ENCODE measurements at places on chromosomes 4 and X. TPM values are rescaled to one million over a fixed set of nuclear protein-coding genes. Genes with fewer than 3 reads are reported as not detected.

Gene DBET
- total RNA-seq = not detected

- DNase-seq = no peak
- H3K4me3 ChIP-seq = no peak overlapping the region
Observed at GRCh38 chr4:101025755-101026154, 321.6 kb downstream of the PPP3CA start.

DNA sequence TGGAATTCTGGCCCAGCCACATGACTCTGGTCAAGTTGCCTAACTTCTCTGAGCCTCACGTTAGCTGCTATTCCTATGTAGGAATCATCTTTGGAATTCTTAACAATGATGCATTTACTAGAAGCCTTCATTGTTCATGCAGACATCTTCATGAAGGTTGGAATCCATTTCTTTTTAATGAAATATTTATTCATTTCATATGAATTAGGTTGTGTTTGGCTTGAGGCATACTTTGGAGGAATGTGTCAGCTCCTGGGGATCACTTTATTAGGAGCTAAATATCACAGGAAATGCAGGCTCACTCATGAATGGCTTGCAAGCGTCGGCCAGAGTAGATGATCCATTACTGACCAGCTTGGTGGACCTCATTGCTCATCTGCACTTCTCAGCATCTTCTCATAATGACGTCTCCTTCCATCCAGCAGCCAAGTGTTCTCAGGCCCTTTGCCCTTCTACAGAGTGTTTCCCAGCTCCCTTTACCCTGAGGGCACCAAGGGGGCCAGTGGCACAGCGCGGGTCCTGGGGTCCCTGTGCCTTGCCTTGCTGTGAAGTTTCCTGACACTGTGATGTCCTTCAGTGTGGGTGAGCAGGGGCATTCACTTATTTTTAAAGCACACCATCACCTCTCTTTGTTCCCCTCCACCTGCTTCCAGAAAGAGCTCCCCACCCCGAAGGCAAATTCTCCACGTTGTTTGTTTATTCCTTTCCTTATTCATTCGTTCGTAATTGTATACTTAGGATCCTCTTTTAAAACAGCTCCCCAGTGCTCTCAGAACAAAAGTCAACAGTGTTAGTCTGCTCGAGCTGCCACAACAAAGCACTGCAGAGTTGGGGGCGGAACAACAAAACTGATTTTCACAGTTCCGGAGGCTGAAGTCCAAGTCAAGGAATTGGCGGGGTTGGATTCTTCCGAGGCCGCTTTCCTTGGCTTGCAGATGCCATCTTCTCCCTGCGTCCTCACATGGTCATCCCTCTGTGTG lies 106.8 kb downstream of the STK32B start:
- no peaks in the 10 kb centered on the region for H3K36me3 ChIP-seq
- DNase-seq = peak; percentile 14
- H3K27me3 ChIP-seq = no peaks in the 10 kb centered on the region
- no peak overlapping the region for H3K27ac ChIP-seq

GRCh38 chr4:169383724-169384123 lies 113.0 kb upstream of the SH3RF1 start:
- no peak overlapping the region for H3K4me3 ChIP-seq
- no peaks in the 10 kb centered on the region for H3K36me3 ChIP-seq
- no peaks in the 10 kb centered on the region for H3K27me3 ChIP-seq
- H3K4me1 ChIP-seq = peaks cover 6% of the 10 kb centered on the region
- DNase-seq = peak; percentile 99

GRCh38 chr4:108536577-108536976 lies 83.8 kb upstream of the RPL34 start:
- DNase-seq = no peak
- no peaks in the 10 kb centered on the region for H3K4me1 ChIP-seq
- H3K36me3 ChIP-seq = no peaks in the 10 kb centered on the region

Gene KCNIP4
- total RNA-seq = 0.26 TPM

- no peaks in the 10 kb centered on the region for H3K36me3 ChIP-seq
- H3K4me1 ChIP-seq = no peaks in the 10 kb centered on the region
- H3K27me3 ChIP-seq = no peaks in the 10 kb centered on the region
- no peak overlapping the region for H3K4me3 ChIP-seq
- no peak overlapping the region for H3K27ac ChIP-seq
- no peak for DNase-seq
Observed at GRCh38 chr4:22312113-22312512, 203.8 kb downstream of the ADGRA3 start.

DNA sequence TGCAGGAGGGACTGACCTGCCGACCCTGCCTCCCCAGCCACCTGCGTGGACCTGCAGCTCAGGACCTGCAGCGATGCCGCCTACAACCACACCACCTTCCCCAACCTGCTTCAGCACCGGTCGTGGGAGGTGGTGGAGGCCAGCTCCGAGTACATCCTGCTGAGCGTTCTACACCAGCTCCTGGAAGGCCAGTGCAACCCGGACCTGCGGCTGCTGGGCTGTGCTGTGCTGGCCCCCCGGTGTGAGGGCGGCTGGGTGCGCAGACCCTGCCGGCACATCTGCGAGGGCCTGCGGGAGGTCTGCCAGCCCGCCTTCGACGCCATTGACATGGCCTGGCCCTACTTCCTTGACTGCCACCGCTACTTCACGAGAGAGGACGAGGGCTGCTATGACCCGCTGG lies 8.5 kb downstream of the CPZ start:
- peaks cover 3% of the 10 kb centered on the region for H3K27me3 ChIP-seq
- DNase-seq = no peak
- peaks cover 9% of the 10 kb centered on the region for H3K4me1 ChIP-seq
- H3K36me3 ChIP-seq = no peaks in the 10 kb centered on the region
- no peak overlapping the region for H3K27ac ChIP-seq

GRCh38 chrX:275967-276580 lies 5.1 kb upstream of the PLCXD1 start:
- H3K27ac ChIP-seq = peak overlapping the region; percentile 11
- peak overlapping the region; percentile 51 for H3K4me3 ChIP-seq
- H3K36me3 ChIP-seq = no peaks in the 10 kb centered on the region
- H3K27me3 ChIP-seq = no peaks in the 10 kb centered on the region
- DNase-seq = peak; percentile 22

DNA sequence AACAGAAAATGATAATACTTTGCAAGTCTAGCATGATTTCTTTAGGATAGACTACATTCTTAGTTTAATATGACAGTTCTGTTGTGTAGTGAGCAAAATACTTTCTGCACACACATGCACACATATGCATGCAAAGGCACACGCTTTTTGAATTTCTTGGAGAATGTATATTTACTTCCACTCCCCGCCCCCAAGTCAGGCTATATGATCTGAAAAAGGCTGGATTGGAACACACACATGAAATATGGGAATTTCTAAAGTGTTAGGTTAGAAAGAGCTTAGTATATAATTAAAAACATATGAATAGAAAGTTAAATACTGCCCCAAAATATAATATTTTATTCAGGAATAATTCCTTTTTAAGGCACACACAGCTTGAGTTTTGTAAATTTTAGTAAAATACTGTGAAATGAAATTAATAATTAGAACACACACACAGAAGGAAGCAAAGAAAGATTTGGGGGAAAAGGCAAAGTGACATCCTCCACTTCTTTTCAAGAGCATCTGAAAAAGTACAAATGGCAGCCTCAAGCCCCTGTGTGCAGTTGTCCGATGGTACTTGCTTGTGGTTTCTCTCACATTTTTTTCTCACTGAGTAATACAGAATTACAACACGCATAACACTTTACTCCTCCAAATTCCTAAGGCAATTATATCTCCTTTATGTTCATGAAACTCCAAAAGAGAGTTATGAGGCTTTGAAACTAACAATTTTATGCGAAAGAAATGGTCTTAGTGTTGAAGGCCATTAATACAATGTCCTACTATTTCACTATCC lies 228.9 kb upstream of the ETNPPL start:
- DNase-seq = peak; percentile 83
- H3K36me3 ChIP-seq = no peaks in the 10 kb centered on the region
- no peaks in the 10 kb centered on the region for H3K27me3 ChIP-seq
- H3K27ac ChIP-seq = peak overlapping the region; percentile 7
- peaks cover 8% of the 10 kb centered on the region for H3K4me1 ChIP-seq

- H3K4me3 ChIP-seq = no peak overlapping the region
- peaks cover 8% of the 10 kb centered on the region for H3K36me3 ChIP-seq
- no peaks in the 10 kb centered on the region for H3K27me3 ChIP-seq
- DNase-seq = no peak
Observed at GRCh38 chr4:107692202-107692601, 27.8 kb downstream of the PAPSS1 start.

- H3K4me3 ChIP-seq = peak overlapping the region; percentile 25
- peak; percentile 96 for DNase-seq
- no peaks in the 10 kb centered on the region for H3K27me3 ChIP-seq
- H3K4me1 ChIP-seq = peaks cover 25% of the 10 kb centered on the region
- H3K36me3 ChIP-seq = no peaks in the 10 kb centered on the region
Observed at GRCh38 chr4:16627999-16628398, 270.4 kb downstream of the LDB2 start.

Gene NKX6-1
- not detected for total RNA-seq

Gene GPR173
- 8.1 TPM for total RNA-seq

DNA sequence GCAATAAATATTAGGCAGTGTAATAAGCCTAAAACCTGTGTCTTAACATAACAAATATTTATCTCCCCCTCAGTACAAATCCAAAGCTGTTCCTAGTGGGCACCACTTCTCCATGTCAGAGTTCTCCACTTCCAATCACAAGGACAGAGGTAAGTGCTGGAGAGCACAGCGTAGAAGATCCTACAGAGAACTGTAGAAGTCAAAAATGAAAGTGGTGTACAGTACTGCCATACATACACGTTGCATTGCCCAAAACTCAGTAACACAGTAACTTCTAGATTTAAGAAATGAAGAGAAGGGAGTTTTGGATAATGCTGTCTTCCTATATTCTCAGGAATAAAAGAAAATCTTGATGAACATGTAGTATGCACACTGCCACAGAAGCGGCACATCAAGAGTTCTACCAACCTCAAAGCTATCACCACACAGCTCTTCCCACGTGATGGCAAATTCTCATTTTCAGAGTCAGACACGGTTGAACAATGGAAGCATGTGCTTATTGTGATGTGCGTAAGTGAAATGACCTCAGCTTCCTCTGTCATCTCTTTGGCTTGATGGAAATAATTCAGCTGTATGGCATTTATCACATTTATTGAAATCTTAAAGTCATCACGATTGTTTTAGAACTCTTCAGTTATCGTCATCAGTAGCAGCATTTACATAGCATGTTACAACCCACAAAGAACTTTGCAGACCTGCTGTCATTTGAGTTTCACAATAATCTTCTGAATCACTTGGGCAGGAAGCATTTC lies 27.1 kb upstream of the SPANXN4 start:
- DNase-seq = no peak
- H3K4me1 ChIP-seq = no peaks in the 10 kb centered on the region
- H3K27ac ChIP-seq = no peak overlapping the region

DNA sequence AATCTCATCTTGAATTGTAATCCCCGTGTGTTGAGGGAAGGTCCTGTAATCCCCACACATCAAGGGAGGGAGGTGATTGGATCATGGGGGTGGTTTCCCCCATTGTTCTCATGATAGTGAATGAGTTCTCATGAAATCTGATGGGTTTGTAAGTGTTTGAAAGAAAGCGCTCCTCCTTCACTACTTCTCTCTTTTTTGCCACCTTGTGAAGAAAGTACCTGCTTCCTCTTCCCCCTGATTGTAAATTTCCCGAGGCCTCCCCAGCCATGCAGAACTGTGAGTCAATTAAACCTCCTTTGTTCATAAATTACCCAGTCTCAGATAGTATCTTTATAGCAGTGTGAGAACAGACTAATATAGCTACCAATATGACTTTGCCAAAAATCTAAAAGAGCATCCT lies 41.1 kb downstream of the GBA3 start:
- DNase-seq = no peak
- no peaks in the 10 kb centered on the region for H3K36me3 ChIP-seq
- no peaks in the 10 kb centered on the region for H3K27me3 ChIP-seq
- no peak overlapping the region for H3K27ac ChIP-seq
- no peaks in the 10 kb centered on the region for H3K4me1 ChIP-seq

Gene USP26
- not detected for total RNA-seq

Gene SPANXC
- total RNA-seq = not detected

DNA sequence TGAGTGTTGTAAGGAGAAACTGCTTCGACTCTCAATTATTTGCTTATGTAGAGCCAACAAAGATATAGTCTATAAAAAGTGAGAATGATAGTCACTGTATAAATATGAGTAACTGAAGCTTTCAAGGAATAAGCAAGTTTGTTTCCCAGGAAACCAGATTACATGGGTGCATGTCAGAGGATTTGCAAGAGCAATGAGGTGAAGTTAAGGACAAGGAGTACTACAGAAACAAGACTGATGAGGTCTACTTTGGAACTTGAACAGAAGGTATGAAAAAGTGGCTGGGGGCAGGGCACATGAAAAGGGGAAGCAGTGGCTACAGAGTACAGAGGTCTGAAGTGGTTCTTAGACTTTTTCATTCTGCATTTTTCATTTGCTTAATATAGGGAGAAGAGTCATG lies 321.0 kb upstream of the CXXC4 start:
- H3K4me1 ChIP-seq = no peaks in the 10 kb centered on the region
- no peaks in the 10 kb centered on the region for H3K27me3 ChIP-seq
- peak; percentile 8 for DNase-seq
- H3K36me3 ChIP-seq = no peaks in the 10 kb centered on the region
- H3K27ac ChIP-seq = no peak overlapping the region
- no peak overlapping the region for H3K4me3 ChIP-seq

Gene UGT2B10
- total RNA-seq = not detected

Gene PPP4R3C
- total RNA-seq = not detected

DNA sequence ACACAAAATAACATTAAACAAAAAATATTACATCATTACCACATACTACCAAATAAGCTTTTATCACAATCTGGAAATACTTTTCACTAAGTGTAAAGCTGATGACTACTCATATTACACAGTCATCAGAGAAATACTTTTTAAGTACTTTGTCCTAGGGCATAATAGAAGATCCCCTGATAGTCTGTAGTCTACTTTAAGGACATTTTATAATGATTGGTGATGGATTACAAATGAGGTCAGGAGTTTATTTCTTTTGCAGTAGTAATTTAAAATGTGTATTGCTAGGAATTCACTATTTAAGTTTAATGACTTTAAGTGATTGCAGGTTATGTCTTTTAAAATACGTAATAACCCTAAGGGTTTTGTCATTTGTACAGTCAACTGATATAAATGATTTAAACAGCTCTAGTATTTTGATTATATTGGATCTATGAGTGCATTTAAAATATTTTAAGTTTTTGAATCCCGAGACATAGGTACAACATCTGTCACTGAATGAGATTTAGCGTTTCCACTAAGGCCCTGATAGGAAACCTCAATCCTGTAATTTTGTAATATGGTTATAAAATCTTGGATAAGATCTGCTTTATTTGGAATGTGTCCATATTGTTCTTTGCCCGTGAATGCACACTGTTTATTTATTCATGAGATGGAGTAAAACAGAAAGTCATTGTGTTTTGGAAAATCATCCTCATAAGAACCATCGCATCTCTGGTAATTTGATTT lies 189.5 kb downstream of the ARAP2 start:
- no peak overlapping the region for H3K4me3 ChIP-seq
- peak; percentile 72 for DNase-seq
- H3K36me3 ChIP-seq = no peaks in the 10 kb centered on the region
- no peak overlapping the region for H3K27ac ChIP-seq
- peaks cover 9% of the 10 kb centered on the region for H3K4me1 ChIP-seq
- no peaks in the 10 kb centered on the region for H3K27me3 ChIP-seq

GRCh38 chr4:143585548-143585947 lies 72.0 kb downstream of the SMARCA5 start:
- H3K27ac ChIP-seq = peak overlapping the region; percentile 23
- no peak overlapping the region for H3K4me3 ChIP-seq
- H3K36me3 ChIP-seq = no peaks in the 10 kb centered on the region
- peaks cover 4% of the 10 kb centered on the region for H3K4me1 ChIP-seq

Gene DCLK2
- total RNA-seq = 6.2 TPM

Gene TCEAL7
- 7.6 TPM for total RNA-seq

Gene SLAIN2
- 90.5 TPM for total RNA-seq

Measured in astrocyte (in vitro differentiated cells and primary cell).